CD4-positive, alpha-beta T cell treated with Interleukin-4 for 4 hours (primary cell): ENCODE measurements at places on chromosomes 5 and 9.

DNA sequence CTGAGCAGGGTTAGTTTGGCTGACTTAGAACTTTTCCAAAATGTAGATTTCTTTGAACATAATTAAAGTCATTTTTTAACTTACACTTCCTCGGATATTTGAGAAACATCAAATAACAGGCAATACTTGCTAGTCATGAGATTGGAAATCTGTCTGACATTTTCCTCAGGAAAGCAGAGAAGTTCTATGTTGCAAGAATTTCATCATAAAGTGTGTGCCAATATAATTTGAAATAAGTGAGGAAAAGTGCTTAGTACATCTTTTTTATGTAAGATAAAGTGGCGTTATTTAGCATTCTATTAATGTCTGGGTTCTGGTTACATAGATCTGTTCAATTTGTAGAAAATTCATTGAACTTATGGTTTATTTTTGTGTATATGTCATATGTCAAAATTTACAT lies 48.7 kb upstream of the C5orf47 start:
- DNase-seq = no peak

DNA sequence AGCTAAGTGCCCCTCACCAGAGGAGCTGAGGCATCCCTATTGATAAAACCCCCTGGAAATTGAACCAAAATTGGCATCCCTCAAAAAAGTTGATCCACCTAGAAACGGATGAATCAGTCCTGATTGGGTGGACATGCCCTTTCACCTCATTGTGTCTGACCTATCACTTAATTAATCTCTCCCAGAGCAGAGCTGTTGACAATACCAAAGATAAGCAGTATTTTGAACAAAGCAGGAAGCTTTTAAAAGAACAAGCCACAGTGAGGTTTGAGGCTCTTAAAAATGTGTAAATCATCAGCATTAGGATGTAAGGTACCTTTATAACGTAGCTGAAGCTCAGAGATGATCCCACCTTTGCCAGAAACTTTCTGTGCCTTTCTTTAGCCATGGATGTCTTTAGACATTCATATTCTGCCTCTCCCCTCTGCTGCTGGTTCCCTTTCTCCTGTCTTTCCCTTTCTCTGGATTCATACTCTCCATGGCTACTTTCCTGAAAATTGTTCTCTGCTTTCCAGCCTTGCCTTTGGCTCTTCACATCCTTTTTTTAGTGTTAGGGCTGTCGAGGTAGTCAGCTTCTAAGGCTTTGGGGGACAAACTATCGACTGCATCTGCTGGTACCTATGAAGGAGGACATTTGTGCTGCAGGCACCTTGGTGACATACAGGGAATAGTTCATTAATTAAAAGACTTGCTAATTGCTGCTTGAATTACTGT lies 7.8 kb upstream of the LHX2 start:
- no peak for DNase-seq

DNA sequence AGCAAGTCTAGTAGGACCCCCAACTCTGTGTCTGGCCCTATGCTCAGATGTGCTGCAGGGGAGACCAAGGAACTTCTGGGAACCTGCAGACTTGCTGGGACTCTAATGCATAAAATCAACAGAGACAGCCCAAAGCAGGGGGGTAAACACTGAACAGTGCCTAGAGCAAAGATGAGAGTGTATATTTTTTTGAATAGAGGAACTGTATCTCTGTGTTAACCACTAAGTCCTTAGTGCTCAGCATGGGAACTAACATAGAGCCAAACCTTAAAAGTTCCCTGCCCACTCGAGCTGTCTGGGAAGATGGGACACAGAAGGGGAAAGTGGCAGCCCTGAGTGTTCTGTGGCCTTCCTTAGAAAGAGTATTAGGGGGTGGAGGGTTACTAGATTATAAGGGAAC lies 51.9 kb downstream of the C5orf15 start:
- DNase-seq = no peak

DNA sequence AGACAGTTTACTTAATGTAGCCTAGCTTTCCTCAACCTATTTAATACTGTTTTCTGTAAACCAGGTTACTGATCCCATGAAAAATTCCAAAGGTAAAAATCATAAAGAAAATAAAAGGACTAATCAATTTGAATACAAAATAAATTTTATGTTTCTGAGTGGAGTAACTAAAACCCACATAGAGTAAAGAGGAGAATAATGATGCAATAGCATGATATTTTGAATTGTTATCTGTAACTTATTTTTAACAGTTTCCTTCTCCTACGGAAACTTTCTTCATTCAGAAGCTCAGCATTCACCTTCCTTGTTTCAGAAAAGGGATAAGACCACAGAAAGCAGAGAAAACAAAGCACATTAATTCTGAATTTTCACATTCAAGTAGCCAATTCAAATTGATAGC lies 320.6 kb upstream of the NUDT12 start:
- no peak for DNase-seq

GRCh38 chr5:90071066-90071465 lies 338.5 kb downstream of the CETN3 start:
- no peak for DNase-seq

GRCh38 chr5:160619381-160619780 lies 197.7 kb downstream of the PTTG1 start:
- DNase-seq = no peak

DNA sequence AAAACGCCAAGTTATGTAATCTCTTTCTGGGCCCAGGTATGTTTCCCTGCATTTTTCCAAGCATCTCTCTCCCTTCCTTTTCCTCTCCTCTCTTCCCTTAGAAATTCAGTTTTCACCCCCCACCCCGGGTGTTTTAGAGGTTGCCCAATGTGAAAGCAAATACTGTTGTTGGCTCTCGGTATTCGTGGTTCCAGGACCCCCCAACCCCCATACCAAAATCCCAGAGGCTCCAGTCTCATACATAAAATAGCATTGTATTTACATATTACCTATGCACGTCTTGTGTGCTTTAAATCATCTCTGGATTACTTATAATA lies 48.8 kb downstream of the ACER2 start:
- no peak for DNase-seq

DNA sequence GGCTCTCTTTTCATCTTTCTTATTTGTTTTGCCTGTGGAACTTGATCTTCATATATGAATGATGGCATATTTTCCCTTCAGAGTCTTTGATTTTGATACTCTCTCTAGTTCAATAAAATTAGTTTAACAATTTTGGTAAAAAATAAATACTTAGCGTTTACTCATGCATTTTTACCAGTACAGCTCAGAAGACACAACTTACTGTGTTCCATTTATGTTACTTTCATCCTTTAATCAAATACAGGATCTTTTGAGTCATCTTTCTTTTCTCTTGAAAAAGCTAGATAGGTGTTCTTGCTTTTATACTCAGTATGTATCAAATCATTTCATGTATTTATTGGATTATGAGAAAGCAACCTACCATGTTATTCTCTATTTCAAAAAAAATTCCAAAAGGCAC lies 47.1 kb upstream of the RICTOR start:
- DNase-seq = no peak

DNA sequence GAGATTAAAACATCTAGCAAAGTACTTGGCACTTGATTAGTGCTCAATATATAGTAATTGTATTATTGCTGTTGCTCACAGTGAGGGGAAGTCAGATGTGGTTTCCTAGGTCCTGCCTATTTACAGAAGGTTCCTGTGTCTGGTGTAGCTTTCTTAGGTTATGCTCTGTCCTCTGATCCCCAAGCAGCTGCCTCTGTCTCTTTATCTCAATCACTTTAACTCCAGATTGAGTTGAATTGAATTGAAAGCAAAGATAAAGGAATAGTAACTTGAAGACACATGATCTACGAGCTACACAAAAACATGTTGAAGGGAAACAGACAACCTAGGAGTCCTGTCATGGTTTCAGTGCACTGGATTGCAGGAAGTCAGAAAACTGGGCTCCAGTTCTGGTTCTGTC lies 113.9 kb upstream of the ADAMTSL1 start:
- no peak for DNase-seq

- DNase-seq = no peak
Measured at GRCh38 chr9:19631181-19631580, 157.7 kb downstream of the SLC24A2 start.

GRCh38 chr5:149900390-149900789 lies 44.2 kb downstream of the PDE6A start:
- no peak for DNase-seq

DNA sequence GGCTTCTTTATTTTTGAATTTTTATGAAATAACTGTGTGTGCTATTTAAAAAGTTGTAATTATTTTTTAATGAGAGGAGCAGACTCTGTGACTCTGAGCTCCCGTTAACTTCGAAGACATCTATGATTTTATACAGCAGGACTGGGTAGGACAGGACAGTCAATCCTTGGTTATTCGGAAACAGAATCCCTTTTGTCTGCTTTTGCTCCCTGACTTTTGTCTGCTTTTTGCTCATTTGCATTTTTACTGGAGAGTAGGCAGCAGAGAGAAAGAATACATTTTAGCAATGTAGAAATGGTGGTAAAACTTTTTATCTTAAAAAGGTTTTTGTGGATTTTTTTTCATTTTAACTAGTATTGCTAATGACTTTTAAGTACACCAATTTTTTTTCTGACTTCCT lies 303.6 kb downstream of the ARHGAP26 start:
- DNase-seq = no peak

DNA sequence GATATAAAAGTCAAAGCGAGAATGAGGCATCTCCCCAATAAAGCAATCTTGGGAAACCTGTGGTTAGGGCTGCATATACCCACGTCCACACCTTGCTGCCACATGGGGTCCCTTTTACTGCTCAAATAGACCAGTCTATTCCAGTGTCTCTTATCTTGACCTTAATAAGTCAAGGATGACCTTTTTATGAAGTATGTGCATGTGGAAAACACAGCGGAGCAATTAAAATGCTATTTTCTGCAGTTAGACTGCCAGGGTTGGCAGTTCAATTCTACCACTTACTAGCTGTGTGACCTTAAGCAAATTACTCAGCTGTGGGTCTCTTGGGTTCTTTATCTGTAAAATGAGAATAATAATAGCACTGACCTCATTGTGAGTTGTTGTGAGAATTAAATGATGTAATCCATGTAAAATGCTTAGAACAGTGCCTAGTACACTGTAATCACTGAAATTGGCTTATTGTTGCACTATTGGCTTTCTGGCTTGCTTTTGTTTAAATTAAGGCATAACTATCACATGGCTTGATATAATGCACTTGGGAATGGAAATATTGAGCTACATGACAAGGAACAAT lies 67.8 kb upstream of the HSPB3 start:
- no peak for DNase-seq

DNA sequence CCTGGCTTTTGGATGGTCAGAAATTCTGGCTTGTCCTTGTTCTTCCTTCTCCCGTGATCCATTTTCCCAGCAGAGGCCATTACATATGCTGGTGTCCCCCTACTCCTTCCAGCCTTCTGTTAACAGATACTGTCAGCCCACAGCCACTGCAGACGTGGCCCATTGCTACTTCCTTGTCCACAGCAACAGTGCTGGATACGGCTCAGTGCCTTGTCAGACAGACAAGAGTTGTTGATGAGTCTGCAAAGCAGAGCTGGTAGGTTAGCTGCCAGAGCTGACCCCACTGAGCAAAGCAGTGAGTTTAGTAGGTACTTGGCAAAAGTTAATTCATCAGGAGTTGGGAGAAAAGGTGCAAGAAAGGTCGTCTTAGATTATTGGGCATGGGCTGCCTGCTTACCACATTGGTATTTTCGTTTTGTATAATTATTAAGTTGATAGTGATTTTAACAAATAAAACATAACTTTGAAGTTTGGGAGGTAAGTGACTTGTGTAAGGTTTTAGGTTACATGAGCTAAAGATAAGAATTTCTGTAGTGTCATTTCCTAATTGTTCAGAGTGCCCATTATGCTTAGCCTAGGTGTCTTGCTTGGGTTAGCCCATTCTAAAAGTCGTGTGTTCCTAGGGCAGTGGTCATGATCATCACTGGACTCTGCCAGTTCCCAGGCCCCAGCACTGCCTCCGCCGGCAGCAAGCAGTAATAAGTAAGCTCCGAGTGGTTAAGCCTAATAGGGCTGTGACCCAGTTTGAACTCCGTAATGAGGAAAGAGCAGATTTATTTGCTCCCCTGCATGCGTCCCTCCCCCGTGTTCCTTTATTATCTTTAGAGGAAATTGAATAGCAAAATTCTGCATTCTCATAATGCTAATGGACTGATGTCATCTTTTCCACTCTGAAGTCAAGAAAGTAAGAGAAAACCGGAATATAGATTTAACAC lies 292.0 kb downstream of the FANCC start:
- no peak for DNase-seq

DNA sequence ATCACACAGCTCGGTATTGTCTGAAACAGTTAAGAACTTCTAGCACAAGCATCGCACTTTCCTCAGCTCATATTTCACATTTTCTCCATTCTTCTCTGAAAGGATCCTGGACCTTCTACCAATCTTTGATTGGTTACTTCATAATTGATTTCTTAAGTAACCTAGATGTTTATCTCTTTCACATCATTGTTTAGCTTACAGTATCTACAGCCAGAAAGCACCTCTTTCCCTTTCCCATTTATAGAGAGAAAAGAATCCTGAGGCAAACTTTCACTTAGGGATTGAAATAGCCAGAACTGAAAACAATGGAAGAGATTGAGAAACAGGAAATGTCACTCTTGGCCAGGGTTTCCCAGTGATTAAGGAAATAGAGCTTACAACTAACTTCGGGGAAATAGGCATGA lies 2.5 kb downstream of the IL33 start:
- DNase-seq = no peak

GRCh38 chr9:101333490-101333889 lies 51.3 kb downstream of the BAAT start:
- no peak for DNase-seq

DNA sequence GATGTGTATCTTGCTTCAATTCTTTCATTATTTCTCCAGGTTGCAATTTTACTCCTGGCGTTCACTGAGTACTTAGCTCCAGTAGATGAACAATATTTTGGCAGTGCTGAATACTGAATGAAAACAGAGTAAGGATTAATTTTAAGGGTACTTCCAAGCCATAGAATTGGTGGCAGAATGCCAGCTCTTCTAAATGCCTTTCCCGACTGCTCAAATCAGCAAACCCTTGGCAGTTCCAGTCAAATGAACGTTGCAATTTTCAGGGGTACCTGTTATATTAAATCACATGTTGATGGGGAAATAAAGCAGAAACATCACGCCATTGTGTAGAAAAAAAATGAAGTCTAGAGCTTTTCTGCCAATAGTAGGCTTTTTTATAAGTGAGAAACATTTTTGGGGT lies 282.4 kb upstream of the RPS23 start:
- DNase-seq = no peak

DNA sequence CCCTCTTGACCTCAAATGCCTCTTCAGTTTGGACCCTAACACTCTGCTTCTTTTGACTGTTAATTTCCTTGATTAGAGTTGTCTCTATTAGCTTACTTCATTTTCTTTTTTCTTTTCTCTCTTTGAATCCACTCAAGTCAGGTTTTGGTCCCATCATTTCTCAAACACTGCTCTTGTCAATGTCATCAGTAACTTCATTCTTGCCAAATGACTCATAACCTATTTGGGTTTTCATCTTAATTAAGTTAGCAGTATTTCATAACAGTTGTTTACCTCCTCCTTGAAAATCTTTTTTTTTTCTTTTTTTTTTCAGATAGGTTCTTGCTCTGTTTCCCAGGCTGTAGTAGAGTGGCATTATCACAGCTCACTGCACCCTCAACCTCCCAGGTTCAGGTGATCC lies 119.6 kb downstream of the PARP8 start:
- DNase-seq = no peak

- no peak for DNase-seq
Measured at GRCh38 chr5:140551872-140552271, 4.4 kb downstream of the EIF4EBP3 start.

- DNase-seq = no peak
Measured at GRCh38 chr9:14238079-14238478, 75.9 kb downstream of the NFIB start.

GRCh38 chr5:26691486-26691885 lies 346.9 kb downstream of the CDH9 start:
- DNase-seq = no peak
